Stimulated activated memory B cell treated with anti-CD40 and anti-IgM and Interleukin-4, amounts not matched to agents 10 μg/mL and 1 μg/mL and 100 μg/mL, for 72 hours (primary cell): ENCODE measurements at places on chromosomes 7 and 10.

DNA sequence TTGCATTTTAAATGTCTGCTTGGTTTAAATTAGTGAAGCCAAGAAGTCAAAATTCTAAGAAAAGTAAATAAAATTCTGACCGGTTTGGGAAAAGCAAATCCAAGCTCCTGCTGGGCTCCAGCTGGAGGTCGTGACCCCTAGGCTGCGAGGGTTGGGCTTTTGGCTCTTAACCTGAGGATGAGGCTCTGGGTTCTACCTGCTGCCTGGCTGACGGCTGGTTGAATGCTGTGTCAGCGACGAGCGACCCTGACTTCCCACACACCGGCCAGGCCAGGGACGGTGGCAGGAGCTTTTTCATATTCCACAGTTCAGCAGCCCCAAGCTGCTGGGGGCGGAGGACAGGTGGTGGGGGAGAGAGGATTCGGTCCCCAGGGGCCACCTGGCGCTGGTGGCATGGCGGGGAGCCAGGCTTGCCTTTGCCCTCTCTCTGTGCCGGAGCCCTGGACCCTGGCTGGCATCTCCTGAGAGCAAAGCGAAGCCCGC lies 843 bp upstream of the PLPP4 start:
- no peak overlapping the region for H3K27ac ChIP-seq
- peaks cover 42% of the 10 kb centered on the region for H3K27me3 ChIP-seq
- ATAC-seq, result no peak
- H3K4me1 ChIP-seq, result peaks cover 12% of the 10 kb centered on the region
- peak overlapping the region; percentile 70 for H3K4me3 ChIP-seq

GRCh38 chr10:73786512-73786885 lies 1.1 kb downstream of the ZSWIM8 start:
- H3K4me1 ChIP-seq, result peaks cover 55% of the 10 kb centered on the region
- H3K4me3 ChIP-seq, result peak overlapping the region; percentile 94
- ATAC-seq, result no peak
- no peaks in the 10 kb centered on the region for H3K27me3 ChIP-seq

DNA sequence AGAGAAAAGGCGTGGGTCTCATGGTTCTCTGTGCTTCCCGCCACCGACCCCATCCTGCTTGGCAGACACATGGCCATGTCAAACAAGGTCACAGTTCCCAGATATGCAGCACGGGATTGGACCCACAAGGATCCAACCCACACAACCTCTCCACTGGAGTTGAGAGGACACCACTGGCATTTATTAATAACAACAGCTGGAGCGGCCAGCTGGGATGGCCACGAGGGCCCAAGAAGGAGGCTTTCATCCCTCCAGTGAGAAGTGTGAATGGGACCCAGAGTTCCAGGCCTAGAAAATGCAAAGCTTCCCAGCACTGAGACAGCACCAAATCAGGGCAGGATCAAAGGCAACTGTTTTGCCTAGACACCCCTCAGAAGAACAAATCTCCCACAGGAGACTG lies 31.5 kb downstream of the FGFR2 start:
- no peaks in the 10 kb centered on the region for H3K27me3 ChIP-seq
- no peak overlapping the region for H3K27ac ChIP-seq
- H3K4me3 ChIP-seq, result no peak overlapping the region

DNA sequence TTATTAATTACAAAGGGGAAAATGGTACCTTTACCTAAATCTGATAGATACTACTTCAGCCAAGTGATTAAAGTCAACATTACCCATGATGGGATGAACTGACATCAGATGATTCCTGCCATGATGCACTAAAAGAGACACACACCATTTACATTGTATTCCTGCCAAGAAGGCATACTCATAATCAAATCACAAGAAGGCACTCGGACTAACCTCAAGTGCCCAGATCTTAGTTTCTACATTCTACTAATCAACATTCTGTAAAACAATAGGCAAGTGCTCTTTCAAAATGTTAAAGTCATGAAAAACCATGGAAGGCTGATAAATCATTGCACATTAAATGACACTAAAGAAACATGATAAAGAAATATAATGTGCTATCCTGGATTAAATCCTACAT lies 44.4 kb downstream of the SLC35G1 start:
- H3K4me1 ChIP-seq, result no peaks in the 10 kb centered on the region
- no peak overlapping the region for H3K4me3 ChIP-seq
- H3K36me3 ChIP-seq, result no peaks in the 10 kb centered on the region
- ATAC-seq, result no peak
- H3K27me3 ChIP-seq, result no peaks in the 10 kb centered on the region
- no peak overlapping the region for H3K27ac ChIP-seq

- no peak for ATAC-seq
- peaks cover 17% of the 10 kb centered on the region for H3K4me1 ChIP-seq
- no peak overlapping the region for H3K4me3 ChIP-seq
- no peak overlapping the region for H3K27ac ChIP-seq
- H3K27me3 ChIP-seq, result peaks cover 34% of the 10 kb centered on the region
These were observed 27.3 kb downstream of the GSDME start for GRCh38 chr7:24730018-24730369.

DNA sequence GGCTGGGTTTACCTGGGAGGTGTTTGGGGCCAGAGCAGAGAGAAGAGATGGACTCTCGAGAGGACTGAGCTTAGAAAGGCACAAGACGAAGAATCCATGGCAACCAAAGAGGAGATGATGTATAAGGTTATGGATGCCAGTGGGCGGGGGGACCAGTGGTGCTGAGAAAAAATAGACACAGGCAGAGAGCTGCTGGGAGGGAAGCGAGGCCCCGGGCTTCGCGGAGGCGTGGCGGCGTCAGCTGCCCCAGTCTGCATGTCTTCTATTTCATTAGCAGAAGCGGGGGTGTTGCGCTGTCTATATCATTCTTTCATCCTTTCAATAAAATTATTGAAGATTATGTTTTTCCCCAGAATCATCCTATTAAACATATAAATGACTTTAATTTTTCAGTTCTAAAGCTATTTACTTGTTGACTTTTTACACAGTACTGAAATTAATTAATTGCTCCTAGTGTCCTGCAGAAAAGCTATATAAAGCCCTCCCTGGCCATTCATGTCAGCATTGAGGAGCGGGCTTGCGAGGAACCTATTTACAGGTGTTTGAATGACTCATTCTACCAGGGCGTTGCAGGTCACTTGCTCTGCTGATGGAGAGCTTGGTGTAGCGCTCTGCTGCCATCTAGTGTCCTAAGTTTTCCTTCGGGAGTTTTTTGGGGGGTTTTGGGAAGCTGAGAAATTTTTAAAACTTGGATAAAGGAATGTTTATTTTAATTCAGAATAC lies 42.9 kb upstream of the BHLHA15 start:
- H3K36me3 ChIP-seq, result peaks cover 14% of the 10 kb centered on the region
- ATAC-seq, result peak; percentile 68
- no peak overlapping the region for H3K4me3 ChIP-seq
- H3K27ac ChIP-seq, result no peak overlapping the region

GRCh38 chr7:155965010-155965409 lies 152.7 kb upstream of the SHH start:
- ATAC-seq, result no peak
- no peak overlapping the region for H3K4me3 ChIP-seq
- H3K27me3 ChIP-seq, result peaks cover 22% of the 10 kb centered on the region
- H3K4me1 ChIP-seq, result no peaks in the 10 kb centered on the region

- no peaks in the 10 kb centered on the region for H3K27me3 ChIP-seq
- no peak for ATAC-seq
- peaks cover 60% of the 10 kb centered on the region for H3K4me1 ChIP-seq
- H3K27ac ChIP-seq, result no peak overlapping the region
- no peak overlapping the region for H3K4me3 ChIP-seq
These were observed 87.6 kb downstream of the CARD11 start for GRCh38 chr7:2956076-2956475.
